ENCODE measurements at places on chromosomes 2 and 18. TPM values are rescaled to one million over a fixed set of nuclear protein-coding genes. Genes with fewer than 3 reads are reported as not detected.

GRCh38 chr18:13606604-13607254 is 119.6 kb downstream of the FAM210A start:
- no peak for DNase-seq

DNA sequence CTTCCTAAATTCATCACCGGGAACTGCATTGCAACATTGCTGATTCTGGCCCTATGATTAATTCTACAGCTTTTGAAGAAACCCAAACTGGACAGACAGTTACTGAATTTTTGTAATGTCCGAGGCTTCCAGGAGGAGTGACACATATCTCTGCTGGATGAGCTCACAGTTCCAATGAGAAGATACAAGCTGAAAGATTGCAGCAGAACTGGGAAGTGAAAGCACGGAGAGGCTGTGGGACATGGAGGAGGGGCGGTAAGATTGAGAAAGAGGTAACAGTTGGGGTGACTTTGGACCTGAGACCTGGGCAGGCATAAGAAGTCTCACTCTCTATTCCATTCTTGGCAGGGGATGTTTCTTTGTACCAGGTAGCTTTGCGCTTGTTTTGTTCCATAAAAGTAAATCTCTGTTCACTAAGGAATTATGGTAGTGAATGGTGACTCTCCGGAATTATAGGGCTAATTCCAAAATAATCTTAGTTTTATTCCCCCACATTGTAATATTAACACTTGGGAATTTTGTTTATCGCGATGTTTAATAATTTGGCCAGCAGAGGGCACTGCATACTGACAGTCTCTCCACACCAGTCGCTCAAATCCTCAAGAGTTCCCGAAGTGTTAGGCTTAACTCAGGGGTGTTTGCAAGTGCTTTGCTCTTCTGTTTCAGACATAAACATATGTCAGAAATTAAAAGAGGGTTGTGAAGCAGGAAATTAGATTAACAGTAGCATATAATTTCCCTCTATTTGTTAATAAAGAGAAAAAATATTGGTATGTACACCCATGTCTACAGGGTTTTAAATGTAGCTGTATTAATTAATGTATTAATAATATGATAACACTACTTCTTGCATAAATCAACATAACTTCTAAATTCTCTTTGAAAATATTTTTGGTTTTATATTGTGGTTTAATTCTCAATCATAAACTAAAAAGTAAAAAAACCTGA is 201.4 kb downstream of the SOCS6 start:
- peak; percentile 51 for DNase-seq

GRCh38 chr2:172545408-172546075 is 10.3 kb upstream of the PDK1 start:
- no peak for DNase-seq

GRCh38 chr2:134252092-134252750 is 1.7 kb upstream of the MGAT5 start:
- no peak for DNase-seq

Gene SLC23A3
- polyA plus RNA-seq = 4.7 TPM

DNA sequence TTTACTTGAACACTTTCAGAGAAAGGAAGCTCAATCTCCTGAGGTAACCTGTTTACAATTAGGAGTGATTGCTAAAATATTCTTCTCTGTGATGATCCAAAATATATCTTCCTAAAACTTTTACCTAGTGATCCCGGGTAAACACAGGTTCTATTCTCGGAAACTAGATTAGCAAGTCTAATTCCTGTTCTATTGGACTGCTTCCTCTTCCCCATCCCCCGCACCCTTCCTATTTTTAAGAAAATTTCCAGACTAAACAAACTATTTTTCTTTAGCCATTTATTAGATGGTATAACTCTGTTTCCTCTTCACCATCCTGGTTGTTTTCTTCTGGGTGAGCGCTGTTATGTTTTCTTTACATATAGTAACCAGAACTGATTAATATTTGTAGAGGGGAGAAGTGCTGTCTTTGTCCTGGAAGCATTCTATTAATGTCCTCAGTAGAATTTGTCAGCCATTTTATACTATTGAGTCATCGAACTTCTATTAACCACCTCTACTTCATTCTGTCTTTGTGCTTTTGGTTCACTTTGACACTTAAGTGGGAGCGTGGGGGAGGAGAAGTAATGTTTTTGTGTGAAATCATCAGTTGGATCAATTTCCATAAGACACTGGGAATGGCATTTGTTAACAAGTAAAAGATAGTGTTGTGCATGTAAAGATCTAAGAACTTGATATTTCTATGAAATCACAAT is 31.8 kb downstream of the CREB1 start:
- DNase-seq = no peak

DNA sequence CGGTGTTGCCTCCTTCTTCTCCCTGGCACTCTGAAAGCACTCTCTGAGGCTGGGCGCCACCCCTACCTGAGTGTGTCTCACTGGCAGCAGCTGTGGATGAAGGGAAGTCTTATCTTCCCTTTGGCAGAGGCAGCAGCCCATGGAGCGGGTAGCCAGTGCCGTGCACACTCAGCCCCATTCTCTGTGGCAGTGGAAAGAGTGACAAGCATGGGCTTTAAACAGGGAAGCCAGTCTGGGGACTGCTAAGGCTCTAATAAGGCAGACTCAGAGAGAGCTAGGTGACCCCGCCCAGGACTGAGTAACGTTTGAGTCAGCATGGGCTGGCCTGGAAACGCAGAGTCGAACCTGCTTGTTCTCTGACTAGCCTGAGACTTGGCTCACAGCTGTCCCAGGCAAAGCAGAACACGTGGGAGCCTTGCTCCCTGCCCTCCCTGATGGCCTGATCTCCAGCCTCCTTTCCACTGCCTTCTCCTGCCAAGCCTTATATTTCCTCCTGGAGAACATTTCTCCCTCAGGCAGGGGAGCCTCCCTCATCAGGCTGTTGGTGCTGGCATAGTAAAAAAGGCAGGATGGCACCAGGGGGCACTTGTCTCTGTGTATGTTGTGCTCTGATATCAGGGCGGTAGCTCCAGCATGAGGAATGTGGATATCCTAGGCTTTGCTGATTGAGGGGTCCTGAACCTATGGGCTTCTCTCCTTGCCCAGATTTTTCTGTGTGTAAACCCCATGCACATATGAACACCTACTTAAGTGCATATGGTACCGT is 93.9 kb upstream of the LGALSL start:
- no peak for DNase-seq

DNA sequence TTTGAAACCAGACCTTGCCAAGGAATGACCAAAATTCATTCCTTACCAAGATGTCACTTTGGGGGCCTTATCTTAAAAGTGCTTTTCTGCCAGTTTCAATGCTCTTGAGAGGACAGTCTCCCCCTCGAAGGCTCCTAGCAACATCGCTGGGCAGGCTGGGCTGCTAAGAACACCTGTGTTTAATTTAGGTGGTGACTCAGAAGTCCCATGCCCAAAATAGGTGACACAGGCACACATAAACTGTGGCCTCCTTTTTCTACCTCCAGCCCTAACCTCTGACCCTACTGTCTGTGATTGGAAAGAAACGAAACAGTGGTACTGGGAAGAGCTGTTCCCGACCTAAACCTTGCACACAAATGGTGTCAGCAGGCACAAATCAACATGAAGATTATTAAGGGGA is 28.7 kb upstream of the ROCK2 start:
- DNase-seq = no peak

GRCh38 chr2:48043746-48044145 is 137.4 kb upstream of the FBXO11 start:
- DNase-seq = no peak

DNA sequence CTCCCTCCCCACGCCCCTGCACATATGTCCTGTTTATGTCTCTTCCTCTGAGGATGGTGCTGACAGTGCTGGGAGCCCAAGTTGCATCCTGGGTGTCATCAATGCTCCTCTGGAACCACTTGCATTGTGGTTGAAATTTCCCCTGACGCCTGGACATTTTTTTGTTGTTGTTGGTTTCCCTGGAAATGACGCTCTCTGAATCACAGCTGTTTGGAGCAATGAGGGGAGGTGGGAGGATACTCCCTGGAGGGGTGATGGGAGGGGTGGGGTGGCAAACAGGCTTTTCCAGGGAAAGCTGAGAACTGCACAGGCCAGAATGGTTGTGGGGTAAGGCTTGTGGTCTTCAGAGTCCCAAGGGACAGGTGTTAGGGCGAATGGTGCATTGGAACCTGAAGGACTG is 29.6 kb downstream of the CELF4 start:
- no peak for DNase-seq

DNA sequence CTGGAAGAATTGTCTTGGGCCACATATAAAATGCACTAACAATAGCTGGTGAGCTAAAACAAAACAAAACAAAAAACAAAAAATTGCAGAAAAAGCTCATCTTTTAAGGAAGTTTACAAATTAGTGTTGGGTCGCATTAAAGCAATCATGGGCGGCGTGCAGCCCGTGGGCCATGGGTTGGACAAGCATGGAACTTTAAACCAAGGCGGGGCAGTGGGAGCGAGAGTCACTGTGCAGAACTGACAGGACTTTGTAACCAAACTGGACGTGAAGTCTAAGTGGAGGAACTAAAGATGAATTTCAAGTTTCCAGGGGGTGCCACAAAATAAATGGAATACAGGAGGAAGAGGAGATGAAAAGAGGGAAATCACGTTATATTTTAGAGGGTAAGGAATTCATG is 80.7 kb downstream of the PSMG2 start:
- DNase-seq = no peak

GRCh38 chr18:13145636-13146190 is 72.8 kb upstream of the LDLRAD4 start:
- no peak for DNase-seq

- no peak for DNase-seq
Observed at GRCh38 chr2:236583621-236584203, 14.1 kb downstream of the ACKR3 start.

DNA sequence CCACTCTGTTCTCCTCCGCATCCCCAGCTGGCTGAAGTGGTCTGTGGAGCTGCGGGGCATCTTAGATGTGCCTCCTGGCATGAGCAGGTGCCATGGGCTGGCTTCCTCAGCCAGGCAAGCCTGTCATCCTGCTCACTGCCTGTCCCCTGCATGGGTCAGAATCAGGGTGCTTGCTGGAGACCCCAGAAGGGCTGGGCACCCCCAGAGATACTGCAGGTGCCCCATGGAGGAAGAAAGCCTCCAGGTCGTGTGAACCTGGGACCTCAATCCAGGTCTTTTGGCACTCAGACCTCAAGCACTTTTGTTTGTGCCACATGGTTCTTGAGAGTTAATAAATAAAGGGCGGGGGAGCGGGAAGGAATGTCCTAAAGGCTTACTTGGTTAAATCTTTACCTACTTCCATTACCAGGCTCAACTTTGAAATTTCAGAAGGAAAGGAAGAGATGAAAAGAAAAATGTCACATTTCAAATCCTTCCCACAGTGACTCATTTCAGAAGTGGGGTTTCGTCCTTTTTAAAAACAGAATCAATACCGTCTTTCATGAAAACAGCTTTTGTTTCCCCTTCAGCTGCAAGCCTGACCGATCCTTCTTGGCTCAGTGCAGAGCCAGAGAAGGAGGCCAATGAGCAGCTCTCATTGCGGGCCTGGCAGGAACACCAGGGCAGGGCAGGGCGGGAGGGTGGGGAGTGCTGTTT is 69.9 kb downstream of the RHOB start:
- DNase-seq = no peak

Data from right lung (tissue), 10 donors.